Activated CD8-positive, alpha-beta memory T cell treated with anti-CD3 and anti-CD28 coated beads for 4 hours (primary cell): ENCODE measurements at places on chromosomes 16 and 17.
A peak's percentile ranks its signal among the peaks of the same experiment; 100 is the strongest.

GRCh38 chr17:49552070-49552751, 23.5 kb upstream of the NXPH3 start:
- DNase-seq: no peak

GRCh38 chr16:83312015-83312717, 495.6 kb upstream of the HSBP1 start:
- no peak for DNase-seq

GRCh38 chr17:62780269-62780668, 27.8 kb downstream of the MARCHF10 start:
- no peak for DNase-seq

DNA sequence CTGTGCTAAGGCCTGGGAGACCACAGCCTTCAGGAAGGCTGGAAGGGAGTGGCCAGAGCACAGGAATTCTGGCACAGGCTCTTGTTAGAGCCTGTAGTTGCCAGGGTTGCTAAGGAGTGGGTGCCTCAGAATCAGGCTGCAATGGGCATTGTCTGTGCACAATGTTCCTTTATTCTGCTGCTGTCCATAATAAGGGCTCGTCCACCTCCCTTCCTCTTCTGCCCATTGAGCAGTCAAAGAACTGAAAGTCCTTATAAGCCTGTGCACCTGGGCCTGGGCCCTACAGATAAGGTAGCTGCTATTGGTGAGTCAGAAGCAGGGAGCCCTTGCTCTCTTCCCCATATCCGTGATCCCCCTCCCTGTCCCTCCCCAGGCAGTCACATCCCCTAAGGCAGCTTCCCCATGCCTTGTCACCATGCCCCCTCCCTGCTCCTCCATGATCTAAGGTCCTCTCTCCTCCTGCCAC, 5.4 kb upstream of the CNGB1 start:
- no peak for DNase-seq

GRCh38 chr16:24728891-24729242, 584 bp upstream of the TNRC6A start:
- peak; percentile 2 for DNase-seq

- DNase-seq: no peak
Observed at GRCh38 chr16:13781575-13782338, 138.2 kb upstream of the ERCC4 start.

GRCh38 chr17:17915183-17915582, 57.0 kb downstream of the TOM1L2 start:
- DNase-seq: no peak

GRCh38 chr17:72097144-72097543, 23.7 kb upstream of the SOX9 start:
- no peak for DNase-seq

GRCh38 chr17:43140396-43141332, 15.5 kb upstream of the BRCA1 start:
- no peak for DNase-seq

DNA sequence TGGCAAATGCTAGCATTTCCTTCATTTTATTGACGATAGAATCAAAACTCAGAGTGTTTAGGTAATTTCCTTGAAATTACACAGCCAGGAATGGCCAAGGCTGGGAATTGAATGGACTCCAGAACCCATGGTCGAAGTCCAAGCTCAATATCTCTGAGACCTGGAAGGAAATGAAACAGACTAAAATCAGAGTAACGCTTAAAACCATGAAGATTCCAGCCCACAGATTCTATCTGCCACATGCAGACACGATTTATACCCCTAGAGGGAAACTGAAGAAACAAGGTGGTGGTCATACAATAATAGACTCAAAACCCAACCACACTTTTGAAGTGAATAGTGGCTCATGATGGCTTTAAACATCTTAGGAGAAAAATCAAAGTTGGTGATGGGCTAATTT, 95.6 kb downstream of the PRKCA start:
- no peak for DNase-seq

- no peak for DNase-seq
Observed at GRCh38 chr17:72644492-72644891, 448.0 kb downstream of the SLC39A11 start.

- no peak for DNase-seq
Observed at GRCh38 chr17:33373273-33373672, 80.2 kb upstream of the ASIC2 start.

GRCh38 chr17:80432350-80432955, 17.5 kb downstream of the ENDOV start:
- DNase-seq: no peak

DNA sequence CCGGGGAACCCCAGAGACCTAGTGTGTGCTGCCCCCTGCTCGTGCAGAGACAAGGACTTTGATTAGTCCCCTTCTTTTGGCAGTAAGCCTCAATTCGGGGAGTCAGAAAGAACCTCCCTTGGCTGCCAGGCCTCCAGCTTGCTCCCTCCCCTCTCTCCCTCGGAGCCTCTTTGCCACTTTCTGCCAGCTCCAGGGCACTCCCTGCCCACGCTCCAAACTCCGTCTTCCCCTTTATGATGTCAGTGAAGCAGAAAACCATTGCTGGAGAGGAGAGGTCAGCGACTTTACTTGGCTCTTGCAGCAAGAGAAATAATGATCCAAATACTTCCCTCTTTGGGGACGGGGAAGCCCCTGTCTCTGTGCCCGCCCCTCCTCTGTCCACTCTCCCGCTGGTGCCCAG, 28.1 kb downstream of the TTYH2 start:
- DNase-seq: no peak

GRCh38 chr17:8117367-8117979, 841 bp downstream of the ALOXE3 start:
- no peak for DNase-seq

GRCh38 chr17:73045724-73046123, 46.8 kb downstream of the SLC39A11 start:
- DNase-seq: no peak

DNA sequence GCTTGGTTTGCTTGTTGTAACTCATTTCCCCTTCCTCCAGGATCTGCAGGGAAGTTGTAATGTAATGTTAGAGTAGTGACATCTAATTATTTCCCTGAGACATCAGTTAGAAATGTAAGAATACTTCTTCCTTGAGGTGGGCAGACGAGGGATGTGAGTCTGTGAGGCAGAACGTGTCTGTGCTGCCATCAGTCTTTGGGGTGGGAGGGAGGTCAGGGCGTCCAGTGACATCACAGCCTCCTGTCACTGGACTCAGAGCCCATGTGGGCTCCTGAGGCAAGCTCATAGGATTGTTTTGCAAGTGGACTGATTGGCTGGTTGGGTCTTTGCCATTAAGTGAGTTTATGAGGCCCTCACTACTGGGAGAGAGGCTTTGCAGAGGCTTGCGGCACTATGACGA, 188.8 kb downstream of the CCDC182 start:
- no peak for DNase-seq
